ENCODE measurements at places on chromosomes 1 and 21.

DNA sequence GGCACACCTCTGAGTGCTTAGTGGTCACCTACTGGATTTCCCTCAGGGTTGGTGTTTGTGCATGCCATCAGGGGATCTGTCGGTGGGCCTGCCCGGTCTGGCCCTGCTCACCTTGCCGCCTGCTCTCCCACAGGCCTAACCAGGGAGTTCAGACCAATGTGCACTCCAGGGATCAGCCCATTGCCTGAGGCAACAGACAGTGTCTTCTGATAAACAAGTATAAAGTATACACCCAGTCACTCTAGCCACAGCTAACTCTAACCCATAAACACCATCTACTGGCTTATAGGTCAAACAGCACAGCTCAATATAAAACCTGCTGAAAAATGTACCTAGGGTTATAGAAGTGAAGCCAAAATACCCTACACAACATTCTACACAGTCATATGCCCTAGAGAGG is 1300.0 kb downstream of the PLA2G4A start:
- peak; percentile 25 for DNase-seq

DNA sequence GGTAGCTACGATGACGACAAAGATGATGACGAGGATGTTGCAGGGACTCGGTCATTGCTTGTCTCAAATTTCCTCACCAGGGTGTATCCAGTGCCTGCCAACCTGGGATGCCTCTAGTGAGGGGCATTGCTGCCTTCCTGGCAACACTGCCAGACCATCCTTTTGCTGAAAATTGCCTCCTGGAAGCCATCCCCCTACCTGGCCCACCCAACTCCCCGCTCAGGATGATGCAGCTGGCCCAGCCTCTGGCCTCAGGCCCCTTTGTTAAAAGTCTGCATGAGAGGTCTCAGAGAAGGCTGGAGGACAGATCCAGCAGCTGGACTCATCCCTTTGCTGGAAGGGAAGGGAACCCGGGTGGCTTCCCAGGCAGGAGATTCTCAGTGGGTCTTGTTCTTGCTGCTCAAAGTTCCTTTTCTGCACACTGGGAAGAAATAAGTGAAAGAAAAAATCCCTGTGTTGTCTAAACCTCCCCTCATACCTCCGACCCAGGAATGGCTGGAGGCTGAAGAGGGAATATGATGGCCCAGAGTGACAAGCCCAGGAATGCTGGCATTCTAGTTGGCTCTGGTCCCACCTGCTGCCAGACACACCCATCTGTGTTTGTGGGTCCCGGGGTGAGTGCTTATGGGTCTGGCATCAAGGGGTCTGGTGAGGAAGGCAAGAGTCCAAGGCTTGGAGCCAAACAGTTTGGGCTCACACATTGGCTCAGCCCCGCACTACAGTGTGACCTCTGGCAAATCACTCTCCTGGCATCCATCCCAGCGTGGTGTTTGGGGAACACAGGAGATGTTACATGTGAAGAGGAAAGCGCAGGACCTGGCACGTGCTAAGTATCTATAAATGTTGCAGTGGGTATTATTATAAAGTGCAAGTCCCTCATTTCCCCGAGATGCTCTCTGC is 6.7 kb upstream of the FNDC5 start:
- no peak for DNase-seq

DNA sequence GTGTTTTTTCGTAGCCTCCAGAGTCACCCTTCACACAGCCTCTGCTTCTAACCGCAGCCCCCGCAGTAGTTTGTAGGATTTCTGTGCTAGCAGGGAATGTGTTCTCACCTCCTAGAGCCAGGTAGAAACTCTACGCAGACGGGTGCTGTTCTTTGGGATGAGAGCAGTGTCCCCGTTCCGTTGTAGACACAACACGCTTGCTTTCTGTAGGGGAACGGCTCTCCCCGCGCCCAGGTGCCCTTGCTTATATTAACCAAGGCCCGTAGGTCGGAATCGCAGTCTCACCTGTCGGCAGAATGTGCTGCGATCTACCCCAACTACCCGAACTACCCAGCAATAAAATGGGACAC is 111.8 kb upstream of the NBPF11 start:
- peak; percentile 36 for DNase-seq

GRCh38 chr1:210373878-210374599 is 45.3 kb downstream of the HHAT start:
- peak; percentile 86 for DNase-seq

DNA sequence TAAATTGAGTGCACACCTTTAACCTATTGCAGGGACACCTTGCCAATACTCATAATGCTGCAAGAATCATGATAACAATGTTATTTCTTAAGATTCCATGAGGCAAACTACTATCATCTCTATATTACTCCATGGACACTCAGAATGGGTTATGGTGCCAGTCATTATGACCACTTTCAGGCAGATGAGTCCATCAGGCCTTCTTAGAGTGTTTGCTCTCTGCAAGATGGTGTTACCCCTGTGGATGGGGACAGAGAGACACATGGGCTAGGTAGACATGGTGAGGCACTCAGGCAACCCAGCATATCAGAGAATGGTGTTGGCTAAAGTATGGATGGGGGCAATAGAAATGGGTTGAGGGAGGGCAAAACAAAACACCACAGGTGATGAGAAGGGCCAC is 59.7 kb downstream of the XCL2 start:
- DNase-seq: no peak

DNA sequence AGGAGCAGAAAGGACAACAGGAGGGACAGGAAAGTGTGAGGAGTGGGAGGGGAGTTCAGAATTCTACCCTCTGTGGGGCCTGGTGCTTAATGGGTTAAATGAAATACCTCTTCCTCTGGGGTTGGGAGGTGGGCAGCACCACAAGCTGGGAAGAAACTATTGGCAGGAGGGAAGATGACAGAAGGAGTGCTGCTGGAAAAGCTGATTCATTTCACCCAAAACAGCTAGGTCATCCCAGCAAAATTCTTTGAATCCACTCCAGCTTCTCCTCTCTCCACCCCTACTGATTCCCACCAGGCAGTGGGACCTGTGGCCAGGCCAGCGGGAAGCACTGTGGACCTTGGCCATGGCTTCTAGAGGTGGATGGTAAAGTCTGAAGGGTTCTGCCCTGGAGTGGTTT is 12.8 kb downstream of the BCAN start:
- DNase-seq: no peak

DNA sequence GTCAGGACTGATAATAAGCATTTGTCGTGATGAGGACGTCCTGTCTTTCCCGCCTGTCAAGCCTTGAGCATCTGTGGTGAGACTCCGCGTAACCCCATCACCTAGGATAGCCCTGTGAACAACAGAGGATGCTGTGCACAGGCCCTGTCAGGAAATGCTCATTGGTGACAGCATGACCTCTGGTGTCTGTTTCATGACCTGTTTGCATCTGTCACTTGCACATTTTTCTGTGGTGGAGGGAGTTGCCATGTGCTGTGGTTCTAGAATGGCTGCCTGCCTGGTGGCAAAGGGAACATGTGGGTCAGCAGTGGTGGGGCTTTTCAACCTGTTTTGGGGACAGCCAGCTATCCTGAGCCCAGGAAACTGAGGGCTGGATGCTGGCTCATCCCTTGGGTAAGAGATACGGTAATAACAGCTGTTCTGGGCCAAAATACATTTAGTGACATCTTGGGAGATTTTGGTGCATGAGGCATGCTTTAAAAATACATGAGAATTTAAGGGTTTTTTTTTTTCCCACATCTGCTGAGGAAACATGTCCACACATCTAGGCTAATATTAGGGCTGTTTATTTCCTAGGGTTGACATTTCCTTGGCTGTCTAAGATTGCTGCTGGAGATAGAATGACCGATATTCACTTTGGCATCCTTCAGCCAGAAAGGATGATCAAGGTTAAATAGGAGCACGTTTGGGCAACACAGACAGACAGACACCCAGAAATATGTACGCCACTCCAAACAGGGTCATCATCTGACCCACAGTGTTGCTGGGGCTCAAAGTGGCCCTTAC is 52.9 kb downstream of the KCNC4 start:
- peak; percentile 39 for DNase-seq

DNA sequence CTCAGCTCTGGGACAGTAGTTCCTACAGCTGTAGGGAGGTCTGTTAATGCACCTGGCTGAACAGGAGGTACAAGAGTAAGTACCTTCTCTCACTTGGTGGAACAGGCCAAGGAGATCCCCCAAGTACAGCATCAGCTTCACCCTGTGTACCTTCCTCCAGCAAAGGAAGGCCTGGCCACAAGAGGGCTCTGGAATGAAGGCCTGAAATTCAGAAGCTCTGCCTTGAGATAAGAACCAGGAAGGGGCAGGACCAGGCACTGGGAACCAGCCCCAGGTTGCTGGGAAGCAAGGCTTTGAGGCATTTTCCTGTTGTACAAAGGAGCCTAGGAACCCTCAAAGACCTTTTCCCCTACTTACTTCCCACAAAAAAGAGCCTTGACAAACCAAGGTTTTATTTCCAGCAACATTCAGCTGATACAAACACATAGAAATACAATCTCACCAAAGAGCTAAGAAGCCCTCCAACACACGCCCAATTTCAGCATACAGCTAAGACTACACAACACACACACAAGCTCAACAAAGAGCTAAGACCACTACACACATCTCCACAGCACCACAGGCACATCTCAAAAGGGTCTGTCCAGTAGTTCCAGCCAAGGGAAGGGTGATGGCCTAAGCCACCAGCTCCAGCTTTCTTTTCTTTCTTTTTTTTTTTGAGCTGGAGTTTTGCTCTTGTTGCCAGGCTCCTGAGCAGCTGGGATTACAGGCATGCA is 23.5 kb downstream of the F11R start:
- peak; percentile 47 for DNase-seq

GRCh38 chr1:3126756-3127678 is 58.0 kb downstream of the PRDM16 start:
- DNase-seq: no peak

GRCh38 chr1:27116697-27117096 is 38.2 kb downstream of the SLC9A1 start:
- DNase-seq: no peak

DNA sequence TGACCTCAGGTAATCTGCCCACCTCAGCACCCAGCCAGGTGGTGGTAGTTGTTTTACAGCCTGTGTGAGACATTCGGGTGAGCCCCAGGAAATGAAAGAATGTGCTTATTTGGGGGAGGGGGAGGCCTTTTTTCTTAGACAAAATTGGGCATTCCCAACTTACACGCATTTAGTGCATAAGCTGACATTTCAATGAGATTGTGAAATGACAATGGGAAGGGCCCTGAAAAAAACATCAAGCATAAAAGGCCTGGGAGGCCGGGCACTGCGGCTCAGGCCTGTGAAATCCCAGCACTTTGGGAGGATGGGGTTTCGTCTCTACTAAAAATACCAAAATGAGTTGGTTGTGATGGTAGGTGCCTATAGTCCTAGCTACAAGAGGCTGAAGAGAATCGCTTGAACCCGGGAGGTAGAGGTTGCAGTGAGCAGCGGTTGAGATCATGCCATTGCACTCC is 5.0 kb downstream of the GAS5 start:
- peak; percentile 49 for DNase-seq

DNA sequence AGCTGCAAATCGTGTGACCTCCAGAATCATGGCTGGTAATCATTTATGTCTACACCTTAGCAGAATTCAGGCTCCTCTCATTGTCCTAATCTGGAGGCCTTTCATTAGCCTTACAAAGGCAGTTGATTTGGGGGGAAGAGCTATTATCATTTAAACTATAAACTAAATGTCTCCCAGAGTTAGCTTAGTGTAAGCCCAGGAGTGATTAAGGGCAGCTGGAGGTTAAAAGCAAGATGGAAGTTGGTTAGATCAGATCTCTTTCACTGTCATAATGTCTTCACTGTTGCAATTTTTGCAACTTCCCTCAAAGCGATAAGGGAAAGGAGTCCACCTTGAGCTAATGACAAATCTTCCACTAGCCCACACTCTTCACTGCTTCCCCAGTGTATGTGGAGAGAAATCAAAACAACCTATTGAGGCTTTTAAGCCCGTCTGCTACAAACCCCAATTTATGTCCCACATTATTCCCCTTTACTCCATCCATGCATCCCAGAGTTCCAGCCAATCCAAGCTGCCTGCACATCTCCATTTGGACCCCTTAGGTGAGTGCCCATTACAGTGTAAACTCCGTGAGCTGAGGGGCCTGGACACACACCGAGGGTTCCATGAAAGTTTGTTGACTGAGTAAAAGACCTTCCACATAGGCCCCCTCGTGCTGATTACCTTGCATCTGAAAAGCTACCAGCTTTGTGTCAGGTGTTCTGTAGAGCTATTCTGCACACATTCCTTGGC is 61.5 kb upstream of the KLHDC7A start:
- DNase-seq: no peak

- no peak for DNase-seq
These were observed 60.7 kb upstream of the TTC34 start for GRCh38 chr1:2861988-2862813.

GRCh38 chr1:226223786-226224244 is 351 bp downstream of the MIXL1 start:
- DNase-seq: peak; percentile 55

GRCh38 chr21:31382060-31382459 is 38.0 kb upstream of the TIAM1 start:
- DNase-seq: no peak

GRCh38 chr1:190399233-190399632 is 78.4 kb downstream of the BRINP3 start:
- peak; percentile 52 for DNase-seq

GRCh38 chr1:44780583-44781121 is 5.3 kb downstream of the RPS8 start:
- no peak for DNase-seq

DNA sequence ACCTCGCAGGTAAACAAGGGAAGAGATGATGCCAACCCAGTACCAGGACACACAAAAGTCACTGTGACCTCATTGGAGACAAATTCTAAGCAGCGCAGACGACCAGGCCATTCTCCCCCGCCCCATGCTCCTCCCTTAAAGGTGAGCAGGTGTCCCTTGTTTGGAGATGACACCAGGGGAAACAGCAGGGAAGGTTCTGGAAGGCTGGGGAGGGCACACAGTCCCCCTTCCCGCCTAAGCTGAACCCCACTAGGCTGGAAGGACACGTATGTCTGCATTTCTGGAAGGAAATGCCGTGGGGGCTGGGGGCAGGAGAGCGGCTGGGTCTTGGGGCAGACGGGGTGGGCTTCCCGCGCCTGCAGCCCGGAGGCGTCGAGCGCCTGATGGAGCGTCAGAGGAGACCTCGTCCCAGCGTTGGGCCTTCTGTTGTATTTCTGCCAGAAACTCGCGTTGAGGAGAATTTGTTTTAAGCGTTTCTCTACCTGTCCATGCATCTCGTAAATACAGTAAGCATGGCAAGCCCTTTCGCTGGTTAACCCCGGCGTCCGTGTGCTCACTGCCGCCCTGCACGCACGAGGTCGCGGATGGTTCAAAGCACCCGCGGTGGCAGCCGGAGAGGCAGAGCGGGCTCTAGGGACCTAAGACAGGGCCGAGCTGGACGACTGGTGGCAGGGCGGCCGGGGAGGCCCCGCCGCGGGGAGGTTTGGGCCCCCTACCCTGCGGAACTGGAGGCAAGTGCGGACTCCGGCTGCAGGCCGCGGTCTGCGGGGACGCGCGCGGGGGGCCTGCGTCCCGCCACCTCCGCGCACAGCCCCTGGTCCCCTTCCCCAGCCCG is 1.2 kb upstream of the LHX4 start:
- DNase-seq: no peak

GRCh38 chr1:53262000-53262399 is 23.7 kb upstream of the MAGOH start:
- DNase-seq: no peak

DNA sequence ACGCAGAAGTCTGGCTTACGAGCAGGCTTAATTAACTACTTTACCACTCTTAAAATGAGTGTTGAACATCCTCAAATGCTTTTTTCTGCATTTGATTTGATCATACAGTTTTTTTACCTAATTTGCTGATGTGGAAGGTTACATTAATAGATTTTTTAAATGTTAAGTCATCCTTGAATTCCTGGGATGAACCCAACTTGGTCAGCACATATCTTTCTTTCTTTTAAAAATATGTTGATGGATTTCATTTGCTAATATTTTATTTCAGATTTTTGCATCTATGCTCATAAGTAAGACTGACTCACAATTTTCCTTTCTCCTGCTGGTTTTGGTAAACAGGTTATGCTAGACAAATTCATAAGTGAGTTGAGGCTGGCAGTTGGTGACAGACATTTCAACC is 82.9 kb downstream of the LHX4 start:
- DNase-seq: no peak

Data from MM.1S (cell line).